ENCODE measurements at places on chromosomes 5 and 9.

DNA sequence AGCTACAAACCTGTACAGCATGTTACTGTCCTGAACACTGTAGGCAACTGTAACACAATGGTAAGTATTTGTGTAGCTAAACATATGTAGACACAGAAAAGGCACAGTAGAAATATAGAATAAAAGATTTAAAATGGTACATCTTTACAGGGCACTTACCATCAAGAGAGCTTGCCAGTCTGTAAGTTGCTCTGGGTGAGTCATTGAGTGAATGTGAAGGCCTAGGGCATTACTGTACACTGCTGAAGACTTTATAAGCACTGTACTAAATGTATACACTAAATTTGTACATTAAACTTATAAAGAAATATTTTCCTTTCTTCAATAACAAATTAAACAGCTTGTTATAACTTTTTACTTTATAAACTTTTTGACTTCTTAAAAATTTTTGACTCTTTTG is 20.5 kb downstream of the ADRB2 start:
- DNase-seq = no peak

DNA sequence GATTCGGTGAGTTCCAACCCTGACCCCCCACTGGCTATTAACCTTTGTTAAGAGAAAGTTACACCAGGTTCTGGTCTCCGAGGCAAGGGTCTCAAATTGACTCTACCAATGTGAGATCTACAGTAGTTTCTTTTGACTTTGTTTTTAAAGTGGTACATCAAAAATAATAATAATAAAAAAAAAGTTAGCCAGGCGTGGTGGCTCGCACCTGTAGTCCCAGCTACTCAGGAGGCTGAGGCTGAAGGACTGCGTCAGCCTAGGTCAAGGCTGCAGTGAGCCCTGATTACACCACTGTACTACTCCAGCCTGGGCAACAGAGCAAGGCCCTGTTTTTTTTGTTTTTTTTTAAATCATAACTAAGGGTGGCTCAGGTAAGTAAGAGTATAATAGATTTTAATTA is 1.0 kb upstream of the KLF9 start:
- DNase-seq = no peak

GRCh38 chr5:96640696-96641095 is 21.5 kb upstream of the CAST start:
- no peak for DNase-seq

DNA sequence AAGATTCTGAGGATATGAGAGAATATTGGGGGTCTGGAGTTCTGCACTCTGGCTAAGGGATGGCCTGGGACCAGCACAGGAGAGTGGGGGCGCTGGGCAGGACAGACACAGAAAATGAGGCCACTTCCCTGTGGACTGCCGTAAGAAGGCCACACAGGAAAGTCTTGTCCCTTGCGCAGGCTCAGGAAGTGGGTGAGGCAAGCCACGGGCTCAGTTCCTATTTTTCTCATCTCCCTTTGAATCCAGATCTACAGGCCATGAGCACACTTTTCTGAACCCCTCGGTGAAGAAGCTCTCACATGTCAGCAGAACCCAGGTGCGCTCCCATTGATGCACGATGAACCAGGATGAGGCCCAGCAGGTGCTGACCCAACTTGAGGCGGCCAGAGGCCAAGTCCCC is 207.4 kb downstream of the AGTPBP1 start:
- DNase-seq = no peak

GRCh38 chr5:67748165-67748690 is 467.3 kb upstream of the PIK3R1 start:
- no peak for DNase-seq

DNA sequence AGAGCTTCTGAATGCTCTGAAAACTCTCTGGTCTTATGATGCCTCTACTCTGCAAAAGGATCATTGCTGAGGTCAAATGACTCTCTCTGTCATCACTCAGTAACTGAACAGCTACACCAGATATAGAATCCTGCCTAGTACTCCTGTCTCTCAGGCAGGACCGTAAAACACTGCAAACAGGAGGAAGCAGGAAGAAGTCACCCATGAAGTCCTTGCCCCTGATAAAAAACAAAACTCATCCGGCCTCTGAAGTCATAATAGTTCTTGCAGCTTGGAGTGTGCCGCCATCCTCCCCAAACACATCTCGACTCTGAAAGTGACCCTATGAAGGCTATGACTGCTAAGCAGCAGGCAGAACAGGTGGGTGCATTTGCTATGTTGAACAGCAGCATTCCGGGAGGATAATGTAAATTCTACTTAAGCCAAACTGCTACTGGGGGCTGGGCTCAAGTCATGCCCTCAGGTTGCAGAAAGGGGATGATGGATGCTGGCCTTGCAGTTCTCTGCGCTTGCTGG is 81.9 kb upstream of the FAM169A start:
- DNase-seq = no peak

DNA sequence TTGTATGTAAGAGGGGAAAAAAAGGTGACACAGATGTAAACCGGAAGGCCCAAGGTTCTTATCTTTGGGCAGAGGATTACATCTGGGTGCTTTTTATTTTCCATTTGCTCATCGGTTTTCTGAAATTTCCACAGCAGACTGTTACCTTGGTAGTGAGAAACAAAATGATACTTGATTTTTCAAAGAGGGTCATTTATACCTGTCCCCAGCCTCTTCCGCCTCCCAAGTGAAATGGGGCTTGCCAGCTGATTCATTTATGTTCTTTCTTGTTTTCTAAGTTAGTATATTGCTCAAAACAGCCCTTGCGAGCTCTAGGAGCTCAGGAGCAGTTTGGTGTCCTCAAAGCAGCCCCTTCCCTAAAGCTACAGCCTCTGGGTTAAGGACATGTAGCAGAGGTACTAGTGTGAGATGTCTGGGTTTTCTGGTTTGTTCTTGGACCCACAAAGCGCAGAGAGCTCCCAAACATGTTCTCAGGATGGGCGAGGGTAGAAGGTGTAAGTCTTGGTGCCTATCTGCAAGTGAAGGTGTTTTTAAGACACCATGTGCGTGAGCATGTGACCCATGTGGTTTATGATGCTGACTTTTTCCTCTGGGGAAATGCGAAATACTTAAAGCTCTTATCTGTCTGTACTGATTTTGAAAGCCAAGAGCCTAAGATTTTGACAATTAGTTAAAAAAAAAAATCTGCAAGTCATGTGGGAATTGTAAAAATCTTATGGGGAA is 38.3 kb downstream of the DAPK1 start:
- no peak for DNase-seq

DNA sequence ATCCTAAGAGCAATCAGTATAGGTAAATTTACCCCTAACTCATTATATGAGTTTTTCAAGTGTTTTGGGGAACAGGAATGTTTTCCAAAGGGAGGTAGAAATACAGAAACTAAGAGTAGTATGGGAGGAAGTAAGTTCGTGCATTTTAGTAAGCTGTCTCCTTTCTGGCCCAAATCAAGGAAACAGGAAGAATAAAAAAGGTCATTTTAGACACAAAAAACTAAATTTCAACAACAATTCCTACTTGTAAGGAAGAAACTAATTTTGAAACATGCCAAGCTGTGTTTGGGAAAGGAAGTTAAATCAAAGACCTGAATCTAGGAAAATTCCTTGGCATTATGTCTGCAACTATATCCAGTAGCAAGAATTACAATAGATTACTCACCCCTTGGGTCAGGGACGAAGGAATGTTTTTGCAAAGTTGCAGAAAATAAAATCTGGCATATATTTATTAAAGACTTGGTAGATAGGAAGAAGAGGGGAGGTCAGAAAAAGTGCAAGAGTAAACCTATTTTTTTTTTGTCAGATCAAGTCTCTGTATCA is 6.5 kb upstream of the RPS6 start:
- DNase-seq = no peak

- no peak for DNase-seq
Measured at GRCh38 chr5:140255460-140256157, 47.3 kb downstream of the PFDN1 start.

DNA sequence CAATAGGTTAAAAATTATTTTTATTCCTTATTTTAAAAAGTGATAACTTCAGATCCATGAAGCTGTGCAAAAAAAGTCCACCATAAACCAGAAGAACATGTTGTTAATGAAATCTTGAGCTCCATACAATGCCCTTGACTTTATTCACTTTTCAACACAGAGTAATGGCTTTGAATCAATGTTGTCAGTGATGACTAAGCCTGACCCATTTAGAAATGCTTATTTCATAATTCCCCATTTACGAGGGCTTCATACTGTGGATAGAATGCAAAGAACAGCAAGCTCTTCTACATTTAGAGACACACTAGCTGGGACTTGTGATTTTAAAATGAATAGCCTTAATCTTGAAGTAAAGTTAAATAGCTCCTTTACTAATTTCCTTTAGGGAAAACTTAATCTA is 25.7 kb upstream of the IL9 start:
- no peak for DNase-seq

GRCh38 chr5:151382576-151382975 is 35.2 kb upstream of the SLC36A2 start:
- no peak for DNase-seq

- no peak for DNase-seq
Measured at GRCh38 chr9:25752398-25752797, 74.2 kb upstream of the TUSC1 start.

DNA sequence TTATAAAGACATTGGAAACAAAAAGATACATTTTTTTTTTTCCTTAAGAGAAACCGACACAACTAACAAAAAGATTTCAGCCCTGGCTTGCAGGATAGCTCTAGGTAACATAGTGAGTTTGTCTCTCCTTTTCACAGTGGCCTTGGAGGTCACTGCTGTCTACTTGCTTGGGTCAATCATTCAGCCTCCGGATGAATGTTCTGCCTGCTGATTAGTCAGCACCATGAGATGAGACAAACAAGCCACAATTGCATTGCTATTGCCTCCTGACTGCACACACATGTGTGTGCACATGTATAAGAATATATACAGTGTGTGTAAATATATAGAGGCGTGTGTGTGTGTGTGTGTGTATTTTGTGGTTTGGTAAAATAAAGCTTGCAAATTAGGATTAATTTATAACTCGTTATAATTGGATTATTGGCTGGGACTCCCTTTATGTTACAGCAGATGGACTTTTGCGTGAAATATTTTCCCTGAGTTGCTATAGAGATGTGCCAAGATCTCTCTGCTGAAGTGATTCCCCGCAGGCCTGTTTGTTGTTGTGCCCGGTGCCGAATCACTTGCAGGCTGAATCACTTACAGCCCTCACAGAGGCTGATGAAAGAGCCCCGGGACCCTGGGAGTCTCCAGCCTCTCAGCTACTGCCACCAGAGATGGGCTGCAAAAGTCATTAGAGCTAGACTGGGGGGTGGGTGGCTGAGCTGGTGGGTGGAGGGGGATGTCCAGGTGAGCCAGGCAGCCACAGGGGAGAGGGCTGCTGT is 161.2 kb downstream of the FGF18 start:
- DNase-seq = no peak

DNA sequence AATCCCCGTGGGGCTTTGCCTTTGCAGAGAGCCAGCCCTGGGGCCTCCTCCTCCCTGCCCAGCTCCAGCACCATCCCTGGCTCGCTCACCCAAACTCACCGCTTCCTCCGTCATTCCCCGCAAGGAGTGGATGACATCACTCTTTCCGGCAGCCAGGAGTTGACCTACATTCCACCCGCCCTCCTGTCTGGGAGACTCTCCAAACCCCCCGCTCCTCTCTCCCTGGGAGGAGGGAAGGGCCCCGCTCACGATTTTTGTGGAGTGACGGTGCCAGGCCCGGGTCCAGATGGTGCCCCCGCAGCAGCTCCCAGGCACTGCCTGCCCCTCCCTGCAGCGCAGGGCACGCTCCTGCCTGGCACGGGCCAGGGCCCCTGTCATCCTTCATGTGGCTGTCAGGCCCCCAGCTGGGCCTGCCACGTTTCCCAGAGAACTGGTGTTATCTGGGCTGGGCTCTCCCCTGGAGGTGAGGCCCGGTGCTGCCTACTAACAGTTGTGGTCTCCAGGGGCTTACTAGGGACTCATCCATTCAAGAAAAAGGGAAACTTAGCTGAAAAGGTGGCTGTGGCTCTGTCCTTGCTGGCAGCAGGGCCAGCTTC is 52.3 kb downstream of the NTNG2 start:
- no peak for DNase-seq

- no peak for DNase-seq
Measured at GRCh38 chr5:13278148-13278547, 666.3 kb downstream of the DNAH5 start.

GRCh38 chr5:34490506-34491250 is 165.4 kb upstream of the RAI14 start:
- DNase-seq = no peak

GRCh38 chr9:35908504-35909125 is 675 bp upstream of the SPAAR start:
- DNase-seq = no peak

- no peak for DNase-seq
Measured at GRCh38 chr5:180208038-180208434, 975 bp downstream of the RASGEF1C start.

GRCh38 chr5:58462623-58463230 is 2.8 kb upstream of the PLK2 start:
- peak; percentile 57 for DNase-seq

- DNase-seq = no peak
Measured at GRCh38 chr9:14722391-14723035, at the start of gene CER1. Gene CER1, minus strand, starts transcription at chr9:14722733. Its CDS starts 61 bp downstream, at chr9:14722672.

GRCh38 chr9:130423272-130423671 is 21.5 kb upstream of the ASS1 start:
- DNase-seq = no peak

- peak; percentile 46 for DNase-seq
Measured at GRCh38 chr5:151257731-151258181, 4.8 kb downstream of the GM2A start.

- peak; percentile 57 for DNase-seq
Measured at GRCh38 chr9:131423171-131423581, 29.3 kb downstream of the PRRC2B start.

DNA sequence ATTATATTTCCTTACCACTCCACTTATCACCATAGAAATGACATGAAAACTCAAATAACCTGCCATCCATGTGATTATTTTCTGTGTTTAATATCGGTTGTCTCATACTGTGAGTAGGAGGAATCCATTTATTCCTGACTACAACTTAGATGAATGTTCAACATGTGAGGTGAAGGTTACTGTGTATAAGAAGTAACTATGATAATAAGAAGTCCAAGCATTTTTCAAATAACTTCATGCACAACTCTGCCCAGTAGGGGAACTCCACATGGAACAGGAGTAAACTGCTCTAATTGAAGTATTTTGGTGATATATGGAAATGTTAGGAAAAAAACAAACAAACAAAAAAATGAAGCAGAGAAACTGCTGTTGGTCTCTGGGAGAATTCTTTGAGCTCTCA is 447.5 kb upstream of the GRIN3A start:
- no peak for DNase-seq

- DNase-seq = no peak
Measured at GRCh38 chr9:87081503-87081902, 134.2 kb upstream of the GAS1 start.

GRCh38 chr5:31731710-31732301 is 92.9 kb downstream of the PDZD2 start:
- no peak for DNase-seq

- no peak for DNase-seq
Measured at GRCh38 chr5:142544071-142544753, 141.7 kb downstream of the FGF1 start.

- no peak for DNase-seq
Measured at GRCh38 chr5:65539827-65540226, 23.1 kb downstream of the CENPK start.

DNA sequence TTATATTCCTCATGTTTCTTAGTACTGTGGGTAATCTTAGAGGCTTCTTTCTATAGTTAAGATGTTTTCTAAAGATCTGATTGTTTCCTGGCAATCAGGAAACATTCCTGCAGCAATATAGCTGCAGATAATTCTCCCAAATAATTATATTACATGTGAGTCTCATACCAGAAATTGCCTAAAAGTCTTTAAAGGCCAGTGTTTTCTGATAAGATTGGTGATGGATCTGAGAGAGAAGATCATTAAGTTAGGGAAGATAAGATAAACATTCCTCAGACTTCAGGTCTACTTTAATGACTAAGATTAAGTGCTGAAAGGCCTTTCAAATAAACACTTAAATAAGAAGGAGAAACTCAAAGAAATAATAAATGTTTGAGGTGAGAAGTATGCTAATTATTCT is 107.7 kb upstream of the DAB2 start:
- DNase-seq = no peak
